Purkinje cell (primary cell): ENCODE measurements at places on chromosomes 1 and 21. TPM values are rescaled to one million over a fixed set of nuclear protein-coding genes. Genes with fewer than 3 reads are reported as not detected.

Gene ICOSLG
- polyA plus RNA-seq = 0.19 TPM in 1 of 2 replicates, not detected in the other

Gene SLC44A3
- 10.3 and 10.9 TPM in 2 replicates for polyA plus RNA-seq

Gene ZNF593OS
- not detected in 2 replicates for polyA plus RNA-seq

Gene KIF21B
- 0.45 and 1.4 TPM in 2 replicates for polyA plus RNA-seq

Gene SLC5A9
- polyA plus RNA-seq = 0.12 and 0.94 TPM in 2 replicates

Gene IPO13
- 23.2 and 25.3 TPM in 2 replicates for polyA plus RNA-seq

Gene VSIG8
- polyA plus RNA-seq = not detected in 2 replicates

Gene S100A16
- 4.3 and 12.6 TPM in 2 replicates for polyA plus RNA-seq

Gene GABRD
- 4.5 and 7.8 TPM in 2 replicates for polyA plus RNA-seq

Gene ETNK2
- not detected in 2 replicates for polyA plus RNA-seq

Gene SUMO3
- 66.7 and 90.6 TPM in 2 replicates for polyA plus RNA-seq

Gene KDF1
- polyA plus RNA-seq = not detected in 2 replicates

Gene RHCE
- polyA plus RNA-seq = 1.6 and 2.1 TPM in 2 replicates

Gene TEX38
- not detected in 2 replicates for polyA plus RNA-seq

Gene RHD
- polyA plus RNA-seq = 0.74 TPM in 1 of 2 replicates, not detected in the other

Gene IGSF21
- 43.3 and 45.7 TPM in 2 replicates for polyA plus RNA-seq

Gene SYT2
- polyA plus RNA-seq = 21.8 and 30.2 TPM in 2 replicates

Gene OR2L8
- polyA plus RNA-seq = not detected in 2 replicates

Gene RPTN
- not detected in 2 replicates for polyA plus RNA-seq

Gene MCOLN2
- not detected in 2 replicates for polyA plus RNA-seq

Gene ZNF697
- polyA plus RNA-seq = 1.8 and 4.8 TPM in 2 replicates

Gene CR1L
- not detected in 2 replicates for polyA plus RNA-seq

Gene PRAMEF18
- polyA plus RNA-seq = not detected in 2 replicates

Gene SPRR5
- polyA plus RNA-seq = not detected in 2 replicates

Gene NTMT2
- polyA plus RNA-seq = not detected in 2 replicates

Gene FCRL2
- polyA plus RNA-seq = not detected in 2 replicates

Gene TCHH
- polyA plus RNA-seq = not detected in 2 replicates

Gene DISC1
- 0.13 and 1.0 TPM in 2 replicates for polyA plus RNA-seq

Gene CELSR2
- 4.2 and 6.6 TPM in 2 replicates for polyA plus RNA-seq

Gene ADGRL2
- polyA plus RNA-seq = 45.7 and 84.1 TPM in 2 replicates

Gene DNASE2B
- polyA plus RNA-seq = 3.1 TPM in 1 of 2 replicates, not detected in the other

Gene HSD3B2
- not detected in 2 replicates for polyA plus RNA-seq

Gene BEND5
- polyA plus RNA-seq = 9.4 and 12.4 TPM in 2 replicates

Gene PRMT6
- 8.6 and 9.9 TPM in 2 replicates for polyA plus RNA-seq

Gene TNFAIP8L2
- polyA plus RNA-seq = not detected in 2 replicates

Gene CLDN17
- not detected in 2 replicates for polyA plus RNA-seq

Gene SH3BGR
- 13.6 and 20.4 TPM in 2 replicates for polyA plus RNA-seq

Gene LPAR3
- not detected in 2 replicates for polyA plus RNA-seq

Gene TMEM167B
- polyA plus RNA-seq = 39.3 and 53.8 TPM in 2 replicates

Gene F5
- 0.07 and 1.4 TPM in 2 replicates for polyA plus RNA-seq

Gene HMCN1
- polyA plus RNA-seq = not detected in 2 replicates

Gene LAMC1
- 2.0 and 11.3 TPM in 2 replicates for polyA plus RNA-seq

Gene LEMD1
- not detected in 2 replicates for polyA plus RNA-seq

Gene SYCP1
- 8.1 and 19.9 TPM in 2 replicates for polyA plus RNA-seq

Gene INSRR
- not detected in 2 replicates for polyA plus RNA-seq

Gene SASS6
- polyA plus RNA-seq = 5.8 and 6.6 TPM in 2 replicates

Gene NFIA
- polyA plus RNA-seq = 26.0 and 38.0 TPM in 2 replicates

Gene OR2M3
- polyA plus RNA-seq = not detected in 2 replicates

Gene CLIC4
- polyA plus RNA-seq = 4.0 and 4.1 TPM in 2 replicates

Gene DNAJB4
- 140 and 193 TPM in 2 replicates for polyA plus RNA-seq

Gene ITLN1
- polyA plus RNA-seq = not detected in 2 replicates

Gene MASP2
- polyA plus RNA-seq = 2.3 TPM in 1 of 2 replicates, not detected in the other

Gene PAPPA2
- polyA plus RNA-seq = 0.27 and 0.47 TPM in 2 replicates
